ENCODE measurements at places on chromosomes 3 and 15. TPM values are rescaled to one million over a fixed set of nuclear protein-coding genes. Genes with fewer than 3 reads are reported as not detected.

GRCh38 chr15:66042624-66043023, 173.3 kb downstream of the RAB11A start:
- no peaks in the 10 kb centered on the region for H3K36me3 ChIP-seq
- H3K27me3 ChIP-seq, result peaks cover 28% of the 10 kb centered on the region
- DNase-seq, result no peak
- no peak overlapping the region for H3K4me3 ChIP-seq
- H3K27ac ChIP-seq, result no peak overlapping the region

- H3K36me3 ChIP-seq, result peaks cover 15% of the 10 kb centered on the region
- H3K27me3 ChIP-seq, result no peaks in the 10 kb centered on the region
- H3K27ac ChIP-seq, result no peak overlapping the region
- no peak overlapping the region for H3K4me3 ChIP-seq
- DNase-seq, result no peak
- H3K4me1 ChIP-seq, result peaks cover 6% of the 10 kb centered on the region
These were observed 8.5 kb downstream of the SELENOT start for GRCh38 chr3:150611666-150612065.

- no peaks in the 10 kb centered on the region for H3K36me3 ChIP-seq
- H3K27me3 ChIP-seq, result no peaks in the 10 kb centered on the region
- no peak overlapping the region for H3K27ac ChIP-seq
- no peak overlapping the region for H3K4me3 ChIP-seq
- no peaks in the 10 kb centered on the region for H3K4me1 ChIP-seq
These were observed 23.1 kb upstream of the FOXP1 start for GRCh38 chr3:71606582-71606981.

Gene WWTR1
- 18.2 TPM for polyA plus RNA-seq

Gene KCNH8
- not detected for polyA plus RNA-seq

GRCh38 chr15:31265871-31266711, 60.5 kb upstream of the KLF13 start:
- no peak overlapping the region for H3K4me3 ChIP-seq
- peaks cover 17% of the 10 kb centered on the region for H3K4me1 ChIP-seq
- peak; percentile 62 for DNase-seq
- peak overlapping the region; percentile 46 for H3K27ac ChIP-seq
- H3K36me3 ChIP-seq, result no peaks in the 10 kb centered on the region
- no peaks in the 10 kb centered on the region for H3K27me3 ChIP-seq

Gene CLDN11
- polyA plus RNA-seq, result 6.5 TPM

Gene GHRL
- 18.2 TPM for polyA plus RNA-seq

Gene NOX5
- polyA plus RNA-seq, result 0.04 TPM

DNA sequence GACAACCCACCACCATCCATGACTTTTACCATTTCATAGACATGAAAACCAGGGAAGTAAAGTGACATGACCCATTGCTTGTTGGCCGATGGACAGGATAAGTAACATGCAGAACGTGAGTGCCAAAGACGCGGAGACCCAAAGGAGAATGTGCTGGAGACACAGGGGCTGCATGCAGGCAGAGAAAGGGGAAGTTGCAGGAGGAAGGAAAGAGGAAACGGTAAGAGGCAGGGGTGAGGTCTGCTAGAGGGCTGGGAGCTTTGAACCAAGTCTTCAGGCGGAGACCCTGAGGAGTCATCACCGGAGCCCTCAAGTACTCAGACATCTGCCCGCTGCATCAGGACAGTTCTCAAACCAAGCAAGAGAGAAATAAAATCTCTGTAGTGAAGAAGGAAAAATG, 34.9 kb downstream of the MAGEF1 start:
- no peak overlapping the region for H3K4me3 ChIP-seq
- no peak overlapping the region for H3K27ac ChIP-seq
- H3K36me3 ChIP-seq, result no peaks in the 10 kb centered on the region
- DNase-seq, result no peak

Gene IMPDH2
- 47.2 TPM for polyA plus RNA-seq

Gene PLSCR2
- not detected for polyA plus RNA-seq

Gene ACTRT3
- 1.4 TPM for polyA plus RNA-seq

DNA sequence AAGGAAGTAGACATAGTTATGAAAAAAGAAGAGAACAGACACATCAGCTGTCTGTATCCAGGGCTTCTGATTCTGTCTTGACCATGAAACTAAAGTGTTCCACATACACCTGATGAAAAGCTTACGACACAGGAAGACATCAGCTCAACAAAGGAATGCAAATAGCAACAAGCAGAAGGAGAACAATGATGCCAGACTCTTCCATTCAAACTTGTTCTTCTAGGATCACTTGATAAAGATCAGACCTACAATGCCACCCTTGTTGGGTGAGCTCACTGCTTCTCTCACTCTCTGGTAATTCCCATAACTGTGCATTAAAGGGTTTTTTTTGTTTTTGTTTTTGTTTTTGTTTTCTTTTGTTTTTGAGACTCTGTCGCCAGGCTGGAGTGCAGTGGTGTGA, 49.7 kb downstream of the GATM start:
- H3K27ac ChIP-seq, result no peak overlapping the region
- H3K36me3 ChIP-seq, result no peaks in the 10 kb centered on the region
- H3K4me1 ChIP-seq, result no peaks in the 10 kb centered on the region
- no peak for DNase-seq

Gene GRAMD2A
- polyA plus RNA-seq, result 1.4 TPM

DNA sequence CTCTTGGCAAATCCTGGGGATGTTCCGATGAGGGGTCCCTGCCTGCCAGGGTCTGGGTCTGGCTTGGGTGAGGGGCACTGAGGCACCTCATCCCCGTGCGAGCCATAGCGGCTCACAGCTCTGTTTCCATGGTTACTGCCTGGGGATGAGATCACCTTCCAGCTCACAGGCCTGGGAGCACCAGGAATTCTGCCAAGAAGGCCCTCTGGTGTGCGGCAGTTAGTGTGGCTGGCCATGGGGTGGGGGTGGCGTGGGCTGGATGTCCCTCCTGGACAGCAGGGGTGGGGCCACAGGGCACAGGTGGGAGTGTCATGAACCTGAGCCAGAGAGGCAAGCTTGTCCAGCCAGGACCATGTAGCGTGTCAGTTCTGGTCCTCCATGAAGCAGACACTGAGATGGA, 22.1 kb upstream of the PRR23E start:
- H3K4me3 ChIP-seq, result no peak overlapping the region
- no peak overlapping the region for H3K27ac ChIP-seq
- DNase-seq, result no peak
- H3K36me3 ChIP-seq, result no peaks in the 10 kb centered on the region
- H3K27me3 ChIP-seq, result peaks cover 4% of the 10 kb centered on the region
- no peaks in the 10 kb centered on the region for H3K4me1 ChIP-seq

- no peaks in the 10 kb centered on the region for H3K4me1 ChIP-seq
- DNase-seq, result no peak
- H3K36me3 ChIP-seq, result no peaks in the 10 kb centered on the region
- H3K27ac ChIP-seq, result no peak overlapping the region
These were observed 62.7 kb upstream of the SLCO3A1 start for GRCh38 chr15:91790836-91791235.

- no peaks in the 10 kb centered on the region for H3K4me1 ChIP-seq
- no peaks in the 10 kb centered on the region for H3K36me3 ChIP-seq
- no peak overlapping the region for H3K27ac ChIP-seq
- no peak for DNase-seq
These were observed 355.5 kb downstream of the NTRK3 start for GRCh38 chr15:87901008-87901407.

Gene IL16
- 7.7 TPM for polyA plus RNA-seq

- no peak overlapping the region for H3K4me3 ChIP-seq
- no peak overlapping the region for H3K27ac ChIP-seq
- no peak for DNase-seq
- H3K36me3 ChIP-seq, result no peaks in the 10 kb centered on the region
- peaks cover 5% of the 10 kb centered on the region for H3K4me1 ChIP-seq
These were observed 124.3 kb upstream of the UMPS start for GRCh38 chr3:124605781-124606579.

DNA sequence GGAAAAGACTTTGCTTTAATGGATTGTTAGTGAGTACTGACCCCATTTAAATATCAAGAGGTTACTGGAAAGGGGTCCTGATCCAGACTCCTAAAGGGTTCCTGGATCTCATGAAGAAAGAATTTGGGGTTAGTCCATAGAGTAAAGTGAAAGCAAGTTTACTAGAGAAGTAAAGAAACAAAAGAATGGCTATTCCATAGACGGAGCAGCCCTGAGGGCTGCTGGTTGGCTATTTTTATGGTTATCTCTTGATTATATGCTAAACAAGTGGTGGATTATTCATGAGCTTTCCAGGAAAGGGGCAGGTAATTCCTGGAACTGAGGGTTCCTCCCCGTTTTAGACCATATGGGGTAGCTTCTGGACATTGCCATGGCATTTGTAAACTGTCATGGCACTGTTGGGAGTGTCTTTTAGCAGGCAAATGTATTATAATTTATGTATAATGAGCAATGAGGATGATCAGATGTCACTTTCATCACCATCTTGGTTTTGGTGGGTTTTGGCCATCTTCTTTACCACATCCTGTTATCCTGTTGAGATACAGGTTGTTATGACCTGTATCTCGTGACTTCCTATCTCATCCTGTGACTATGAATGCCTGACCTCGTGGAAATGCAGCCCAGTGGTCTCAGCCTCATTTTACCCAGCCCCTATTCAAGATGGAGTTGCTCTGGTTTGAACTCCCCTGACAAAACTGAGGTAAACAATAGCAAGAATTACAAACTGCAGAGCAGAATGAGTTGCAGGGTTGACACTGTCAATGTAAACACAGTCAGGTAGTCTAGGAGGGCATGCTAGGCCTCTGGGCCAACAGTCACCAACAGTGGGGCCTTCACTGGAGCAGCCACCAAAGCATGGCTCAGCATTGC, 10.3 kb upstream of the GPR160 start:
- no peak overlapping the region for H3K27ac ChIP-seq
- no peaks in the 10 kb centered on the region for H3K27me3 ChIP-seq
- no peaks in the 10 kb centered on the region for H3K4me1 ChIP-seq
- no peaks in the 10 kb centered on the region for H3K36me3 ChIP-seq
- no peak overlapping the region for H3K4me3 ChIP-seq

- no peaks in the 10 kb centered on the region for H3K27me3 ChIP-seq
- DNase-seq, result no peak
- no peaks in the 10 kb centered on the region for H3K36me3 ChIP-seq
- H3K27ac ChIP-seq, result no peak overlapping the region
These were observed 31.6 kb upstream of the CEP152 start for GRCh38 chr15:48842501-48842900.

Gene WDR93
- 0.09 TPM for polyA plus RNA-seq

DNA sequence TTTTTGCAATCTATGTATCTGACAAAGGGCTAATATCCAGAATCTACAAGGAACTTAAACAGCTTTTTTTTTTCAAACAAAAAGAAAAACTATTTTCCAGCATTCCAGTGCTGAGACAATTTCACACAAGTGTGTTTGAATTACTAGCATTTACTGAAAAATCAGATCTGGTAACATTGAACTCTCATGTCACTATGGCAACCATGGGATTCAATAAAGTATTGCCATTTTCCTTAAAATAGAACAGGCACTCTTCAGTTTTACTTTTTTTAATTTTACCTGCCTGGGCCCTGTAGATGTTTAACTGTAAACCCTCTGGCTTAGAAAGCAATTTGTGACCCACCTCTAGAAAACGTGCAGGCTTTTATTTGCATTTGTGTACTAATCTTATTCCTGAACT, 105.4 kb downstream of the MITF start:
- no peak overlapping the region for H3K4me3 ChIP-seq
- no peak overlapping the region for H3K27ac ChIP-seq
- DNase-seq, result no peak

Gene INKA1
- polyA plus RNA-seq, result 0.67 TPM

DNA sequence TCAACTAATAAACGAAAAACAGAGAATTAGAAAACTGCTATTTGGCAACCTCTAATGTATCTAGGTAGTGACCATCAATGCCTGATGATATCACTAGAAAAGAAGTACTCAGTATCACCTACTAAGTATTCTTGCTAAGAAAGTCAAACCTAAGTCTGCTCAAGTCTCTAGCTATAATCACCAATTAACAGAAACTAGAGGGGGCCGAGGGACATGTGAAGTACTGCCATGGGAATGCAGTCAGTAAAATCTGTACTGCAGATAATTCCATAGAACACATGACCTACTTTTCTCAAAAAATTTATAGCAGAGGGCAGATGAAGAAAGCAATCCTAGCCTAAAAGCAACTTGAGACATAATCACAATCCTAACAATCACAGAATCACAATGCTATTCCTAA, 51.4 kb downstream of the CPEB1 start:
- no peak overlapping the region for H3K27ac ChIP-seq
- H3K36me3 ChIP-seq, result no peaks in the 10 kb centered on the region
- peaks cover 2% of the 10 kb centered on the region for H3K27me3 ChIP-seq
- no peaks in the 10 kb centered on the region for H3K4me1 ChIP-seq

DNA sequence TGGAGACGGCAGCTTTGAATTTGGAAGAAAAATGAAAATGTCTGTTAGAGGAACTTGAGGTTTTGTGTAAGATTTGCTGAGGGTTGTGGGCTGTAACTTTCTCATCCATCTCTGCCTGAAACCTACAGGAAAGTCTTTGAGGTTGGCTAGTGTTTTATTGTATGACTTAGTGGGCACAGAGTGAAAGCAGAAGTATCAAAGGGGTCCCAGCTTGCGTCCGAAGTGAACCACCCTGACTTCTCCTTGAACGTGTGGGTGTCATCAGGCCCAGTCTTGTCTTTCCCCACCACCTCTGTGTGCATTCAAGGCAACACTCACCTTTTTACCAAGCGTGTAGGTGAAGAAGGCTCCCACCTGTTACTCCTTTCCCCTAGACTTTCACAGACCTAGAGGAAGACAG, 682.1 kb upstream of the CFAP20DC start:
- no peaks in the 10 kb centered on the region for H3K4me1 ChIP-seq
- no peaks in the 10 kb centered on the region for H3K36me3 ChIP-seq
- no peak overlapping the region for H3K27ac ChIP-seq

DNA sequence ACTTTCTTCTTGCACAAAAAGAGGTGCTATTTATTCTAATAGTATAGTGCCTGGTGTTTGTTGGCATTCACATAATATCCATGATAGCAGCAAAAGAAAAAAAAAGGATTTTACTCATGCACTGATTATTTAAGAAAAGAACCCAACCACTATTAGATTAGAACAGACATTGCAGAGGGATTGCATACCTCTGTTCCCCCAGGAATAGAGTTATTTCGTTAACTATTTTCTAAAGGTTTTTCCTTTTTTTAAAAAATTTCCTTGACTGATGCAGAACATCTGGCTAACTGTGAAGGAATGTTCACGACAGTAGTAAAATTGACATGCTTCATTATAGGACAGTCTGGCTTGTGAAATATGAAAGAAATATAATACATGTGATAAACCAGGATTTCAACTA, 136.6 kb upstream of the PTX3 start:
- H3K27me3 ChIP-seq, result no peaks in the 10 kb centered on the region
- DNase-seq, result no peak
- no peak overlapping the region for H3K27ac ChIP-seq
- no peaks in the 10 kb centered on the region for H3K4me1 ChIP-seq
- no peak overlapping the region for H3K4me3 ChIP-seq

- no peaks in the 10 kb centered on the region for H3K36me3 ChIP-seq
- no peak overlapping the region for H3K4me3 ChIP-seq
- no peaks in the 10 kb centered on the region for H3K27me3 ChIP-seq
- DNase-seq, result no peak
- H3K4me1 ChIP-seq, result no peaks in the 10 kb centered on the region
These were observed 31.0 kb upstream of the ATOSA start for GRCh38 chr15:52710050-52710707.

Gene GPR156
- polyA plus RNA-seq, result 0.13 TPM

- DNase-seq, result no peak
- no peaks in the 10 kb centered on the region for H3K27me3 ChIP-seq
- no peak overlapping the region for H3K27ac ChIP-seq
- no peak overlapping the region for H3K4me3 ChIP-seq
- no peaks in the 10 kb centered on the region for H3K4me1 ChIP-seq
These were observed 43.2 kb upstream of the LINGO1 start for GRCh38 chr15:77675806-77676415.

Gene SOX14
- polyA plus RNA-seq, result not detected

Gene ABHD17C
- 30.4 TPM for polyA plus RNA-seq
